ENCODE measurements at places on chromosomes 13 and 19. TPM values are rescaled to one million over a fixed set of nuclear protein-coding genes. Genes with fewer than 3 reads are reported as not detected.
A peak's percentile ranks its signal among the peaks of the same experiment; 100 is the strongest.

DNA sequence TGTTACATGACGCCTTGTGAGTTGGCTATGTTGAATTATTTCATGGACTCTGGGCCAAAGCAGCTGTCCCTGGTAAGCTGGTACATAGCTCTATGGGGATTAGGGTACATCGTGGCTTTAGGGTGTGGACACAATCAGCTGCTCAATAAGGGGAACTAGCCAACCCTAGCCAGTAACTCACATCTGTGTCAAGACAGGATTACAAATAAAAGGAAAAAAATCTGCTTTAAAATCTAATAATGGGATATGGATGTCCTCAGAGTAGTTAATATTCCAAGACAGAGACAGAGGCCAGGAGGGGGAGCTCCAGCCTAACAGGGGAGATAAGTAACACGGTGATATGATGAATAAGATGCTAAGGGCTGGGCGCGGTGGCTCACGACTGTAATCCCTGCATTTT, 21.1 kb upstream of the ZNF766 start:
- DNase-seq: peak; percentile 24

GRCh38 chr19:4593409-4593851, 33.9 kb upstream of the SEMA6B start:
- DNase-seq: no peak

DNA sequence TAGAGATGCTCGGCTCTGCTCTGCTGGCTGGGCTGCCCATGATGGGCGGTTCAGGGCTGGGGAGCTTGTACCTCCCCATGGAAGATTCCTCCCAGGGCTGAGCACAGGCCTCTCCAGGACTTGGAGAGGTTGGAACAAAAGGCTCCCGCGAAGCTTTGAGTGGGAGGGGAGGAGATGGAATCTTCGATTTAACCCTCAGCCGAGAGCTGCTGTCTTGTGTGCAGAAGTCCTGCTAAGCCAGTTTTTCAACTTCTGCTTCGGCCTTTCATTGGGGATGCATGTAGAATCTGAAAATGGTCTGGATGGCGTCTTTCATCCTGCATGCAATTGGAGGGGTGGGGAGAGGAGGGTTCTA, 163.3 kb downstream of the KDM4B start:
- no peak for DNase-seq

- DNase-seq: no peak
These were observed 21.4 kb downstream of the PPP2R1A start for GRCh38 chr19:52211203-52211602.

- no peak for DNase-seq
These were observed 95.7 kb downstream of the ARHGEF7 start for GRCh38 chr13:111210544-111211469.

GRCh38 chr13:44078806-44079376, 199.2 kb downstream of the LACC1 start:
- DNase-seq: no peak

DNA sequence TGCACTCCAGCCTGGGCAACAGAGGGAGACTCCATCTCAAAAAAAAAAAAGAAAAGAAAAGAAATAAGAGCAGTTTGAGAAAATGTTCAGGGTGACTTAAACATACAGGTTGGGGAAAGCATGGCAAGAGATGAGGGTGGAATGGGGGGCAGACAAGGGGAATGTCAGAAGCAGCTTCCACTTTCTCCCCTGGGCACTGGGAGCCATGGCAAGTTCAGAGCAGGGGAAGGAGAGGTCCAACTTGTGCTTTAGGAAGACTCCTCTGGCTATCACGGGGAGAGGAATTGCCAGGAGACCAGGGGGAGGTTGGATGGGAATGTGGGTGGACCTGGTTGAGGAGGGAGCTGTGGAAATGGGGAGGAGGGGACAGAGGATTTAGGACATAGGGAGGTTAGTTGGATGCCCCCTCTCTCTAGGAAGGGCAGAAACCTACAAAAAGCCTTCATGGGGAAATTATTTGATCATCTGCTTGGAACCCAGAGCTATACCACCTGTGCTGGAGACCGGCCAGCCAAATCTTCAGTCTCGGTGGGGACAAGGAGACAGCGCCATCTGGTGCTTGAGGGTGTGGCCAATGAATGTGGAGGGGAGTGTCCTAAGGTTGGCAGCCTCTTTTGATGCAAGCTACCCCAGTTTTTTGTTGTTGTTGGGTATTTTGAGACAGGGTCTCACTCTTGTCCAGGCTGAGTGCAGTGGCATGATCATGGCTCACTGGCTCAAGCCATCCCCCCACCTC, 7.3 kb upstream of the STRN4 start:
- no peak for DNase-seq

Gene CLEC4G
- polyA plus RNA-seq: not detected

Gene IFNL1
- polyA plus RNA-seq: not detected

Gene CDX2
- not detected for polyA plus RNA-seq

Gene MBD3L3
- polyA plus RNA-seq: not detected

Gene ANKLE1
- polyA plus RNA-seq: 1.5 TPM

Data from left kidney (tissue), 8 donors.